ENCODE measurements at places on chromosomes 2 and 18.

DNA sequence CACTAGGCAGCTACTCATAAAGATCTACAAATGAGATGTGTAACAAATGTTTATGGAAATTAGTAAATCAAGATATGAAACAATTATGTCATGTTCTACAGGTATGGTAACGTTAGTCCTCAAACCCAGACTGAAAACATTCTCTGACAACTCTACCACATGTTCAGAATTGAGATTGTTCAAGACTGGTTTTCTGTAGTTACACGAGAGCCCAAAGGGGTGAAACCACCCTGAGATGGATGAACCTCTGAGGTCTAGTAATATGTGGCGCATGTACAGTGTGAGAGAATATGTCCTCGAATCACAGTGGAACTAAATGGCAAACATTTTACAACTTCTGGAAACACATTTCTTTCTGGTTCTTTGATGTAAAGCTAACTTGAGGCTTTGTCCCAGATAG is 614.3 kb downstream of the ZEB2 start:
- no peak for DNase-seq

DNA sequence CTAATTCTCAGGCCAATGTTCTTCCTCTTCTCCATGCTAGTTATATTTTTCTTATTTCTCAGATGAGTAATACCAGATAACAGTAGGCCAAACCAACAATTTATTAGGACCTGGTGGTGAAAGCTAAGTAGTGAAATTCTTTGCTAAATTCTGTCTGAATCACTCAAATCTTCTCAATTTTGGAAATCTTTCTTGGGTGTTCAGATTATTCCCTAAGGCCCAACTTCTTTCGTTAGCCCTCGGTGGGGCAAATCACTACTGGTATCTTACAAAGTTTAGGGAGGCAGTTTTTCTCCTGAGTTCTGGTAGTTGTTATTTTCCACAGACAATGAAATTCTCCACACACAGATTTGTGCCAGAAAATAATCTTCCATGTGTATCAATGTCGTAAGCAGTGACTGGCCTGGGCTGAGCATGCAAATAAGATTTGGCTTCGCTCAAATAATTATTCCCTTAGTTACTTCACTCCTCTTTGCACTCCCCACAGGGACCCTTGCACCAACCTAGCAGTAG is 443.5 kb upstream of the SLC14A2 start:
- DNase-seq = peak; percentile 28

DNA sequence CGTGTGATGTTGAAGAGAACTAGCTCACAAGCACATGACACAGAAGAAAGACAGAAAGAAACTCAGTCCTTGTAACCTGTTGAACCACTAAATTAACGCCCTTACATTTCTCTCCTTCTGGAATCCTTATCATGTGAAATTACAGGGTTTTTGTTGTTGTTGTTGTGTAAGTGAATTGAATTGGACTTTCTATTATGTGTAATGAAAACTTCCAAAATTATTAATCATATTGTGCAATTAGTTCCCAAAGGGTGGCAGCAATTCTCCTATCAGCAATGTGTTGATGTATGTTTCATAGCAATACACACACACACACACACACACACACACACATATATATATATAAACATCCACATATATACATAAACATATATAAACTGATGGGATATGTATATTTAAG is 402.2 kb upstream of the TCF4 start:
- no peak for DNase-seq

DNA sequence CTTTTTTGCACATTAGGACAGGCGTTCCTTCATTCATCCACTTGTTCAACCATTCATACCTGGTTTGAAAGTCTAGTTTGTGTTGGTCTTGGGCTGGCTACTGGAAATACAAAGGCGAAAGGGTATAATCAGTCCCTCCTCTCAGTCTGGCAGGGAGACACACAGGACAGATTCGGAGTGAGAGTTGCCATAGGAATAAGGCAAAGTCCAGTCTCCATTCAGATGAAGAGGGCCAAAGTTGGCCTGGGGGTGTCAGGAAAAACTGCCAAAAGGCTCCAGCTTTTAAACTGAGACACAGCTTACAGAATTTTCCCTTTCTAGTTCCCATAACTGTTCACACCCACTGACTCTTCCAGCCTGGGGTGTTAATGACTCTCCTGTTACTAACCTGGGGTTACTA is 96.3 kb upstream of the AQP4 start:
- no peak for DNase-seq

- no peak for DNase-seq
Measured at GRCh38 chr2:1625281-1626001, 118.9 kb downstream of the PXDN start.

- DNase-seq = no peak
Measured at GRCh38 chr2:28565720-28566295, 69.9 kb downstream of the PLB1 start.

- peak; percentile 37 for DNase-seq
Measured at GRCh38 chr2:239285071-239285931, 115.5 kb downstream of the HDAC4 start.

DNA sequence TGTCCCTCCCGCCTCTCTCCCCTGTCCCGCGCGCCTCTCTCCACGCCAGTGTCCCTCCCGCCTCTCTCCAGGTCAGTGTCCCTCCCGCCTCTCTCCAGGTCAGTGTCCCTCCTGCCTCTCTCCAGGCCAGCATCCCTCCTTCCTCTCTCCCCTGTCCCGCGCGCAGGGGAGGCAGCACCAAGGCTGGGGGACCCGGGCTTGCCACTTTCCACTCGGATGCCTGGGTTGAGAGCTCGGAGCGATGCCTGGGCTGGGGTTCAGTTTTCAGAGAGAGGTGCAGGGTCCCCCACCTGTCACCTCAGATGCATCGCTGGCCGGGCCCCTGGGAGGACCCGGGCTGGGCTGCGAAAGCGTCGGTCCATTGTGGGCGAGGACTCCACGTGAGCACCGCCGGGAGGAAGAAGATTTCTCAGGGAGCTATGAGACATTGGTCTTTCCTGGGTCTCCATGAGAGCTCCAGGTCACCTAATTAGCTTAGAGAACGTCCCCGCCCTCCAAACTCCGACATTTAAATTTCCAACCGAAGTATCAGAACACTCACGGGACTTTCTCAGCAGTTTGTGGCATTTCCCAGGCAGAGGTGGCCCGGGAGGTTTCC is 2.1 kb downstream of the FBLN7 start:
- no peak for DNase-seq

- DNase-seq = no peak
Measured at GRCh38 chr2:69168144-69168813, 155.3 kb downstream of the ANTXR1 start.

DNA sequence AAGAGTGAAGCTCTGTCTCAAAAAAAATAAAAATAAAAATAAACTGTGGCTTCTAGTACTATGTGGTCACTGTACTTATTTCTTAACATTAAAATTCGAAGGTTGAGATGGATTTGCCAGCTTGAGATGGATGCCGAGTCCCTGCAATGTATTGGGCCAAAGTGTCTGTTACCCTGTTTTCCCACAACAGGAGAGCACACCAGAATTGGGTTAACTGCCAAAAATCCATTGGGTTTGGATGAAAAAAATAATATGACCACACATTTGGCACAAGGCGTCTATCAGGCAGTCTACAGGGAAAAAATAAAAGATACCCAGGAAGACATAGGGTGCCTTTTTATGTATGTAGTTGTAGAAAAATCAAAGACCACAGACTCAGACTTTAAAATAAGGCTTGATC is 19.2 kb upstream of the MAPRE3 start:
- no peak for DNase-seq

- DNase-seq = no peak
Measured at GRCh38 chr2:189192766-189193165, 13.2 kb upstream of the COL5A2 start.

DNA sequence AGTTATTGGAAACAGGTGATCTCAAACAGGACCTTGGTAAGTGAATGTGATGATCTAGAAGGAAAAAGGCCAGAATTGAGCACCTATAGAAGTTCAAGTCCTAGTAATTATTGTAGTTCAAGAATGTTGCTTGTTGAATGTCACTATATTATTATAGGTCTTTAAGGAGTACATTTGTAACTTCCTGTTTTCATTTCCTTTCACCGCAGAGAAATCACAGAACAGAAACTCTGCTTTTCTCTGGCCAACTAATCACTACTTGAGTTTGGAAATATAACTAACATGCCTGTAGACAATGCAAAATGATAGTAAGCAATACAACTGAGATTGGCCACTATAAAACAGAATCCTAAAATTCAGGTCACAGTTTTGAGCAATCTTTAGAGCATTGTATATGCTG is 61.8 kb upstream of the EFEMP1 start:
- DNase-seq = no peak

DNA sequence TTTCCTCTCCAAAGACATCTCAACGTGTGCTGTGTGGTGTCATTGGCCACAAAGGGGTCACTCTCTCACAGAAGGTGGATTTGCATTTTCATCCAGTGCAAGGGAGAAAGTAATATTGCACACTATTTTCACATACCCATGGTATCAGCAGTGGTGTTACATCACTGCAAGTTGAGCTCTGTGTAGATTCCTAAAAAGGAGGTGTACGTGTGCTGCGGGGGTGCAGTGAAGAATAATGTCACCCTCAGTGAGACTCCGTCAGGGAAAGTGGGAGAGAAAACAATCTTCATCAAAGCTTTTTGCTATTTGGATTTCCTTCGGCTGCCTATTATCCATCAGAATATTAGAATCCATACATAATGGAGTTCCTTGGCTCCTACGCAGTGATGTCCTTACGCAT is 733.8 kb upstream of the FANCL start:
- no peak for DNase-seq

DNA sequence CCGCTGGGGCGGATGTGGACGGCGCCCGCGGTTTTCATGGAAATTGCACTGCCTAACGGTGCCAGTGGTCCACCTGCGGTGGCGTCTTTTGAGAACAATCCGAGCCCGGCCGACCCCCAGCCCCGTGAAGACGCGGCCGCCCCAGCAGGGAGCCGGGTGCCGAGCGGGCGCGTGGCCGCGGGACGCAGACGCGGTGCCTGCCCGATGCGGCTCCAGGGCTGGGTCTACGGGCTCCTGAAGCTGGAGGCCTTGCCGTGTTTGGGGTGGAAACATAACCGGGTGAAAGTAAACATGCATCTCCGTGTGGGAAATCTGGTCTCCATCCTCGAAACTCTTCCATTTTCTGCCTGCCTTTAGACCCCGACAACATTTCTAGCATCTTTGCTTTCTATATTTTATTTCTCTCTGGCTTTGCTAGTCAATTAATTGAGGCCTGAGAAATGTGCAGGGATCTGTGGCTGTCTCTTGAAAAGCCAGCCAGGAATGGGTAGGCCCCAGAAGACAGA is 572 bp downstream of the INPP4A start:
- peak; percentile 55 for DNase-seq

DNA sequence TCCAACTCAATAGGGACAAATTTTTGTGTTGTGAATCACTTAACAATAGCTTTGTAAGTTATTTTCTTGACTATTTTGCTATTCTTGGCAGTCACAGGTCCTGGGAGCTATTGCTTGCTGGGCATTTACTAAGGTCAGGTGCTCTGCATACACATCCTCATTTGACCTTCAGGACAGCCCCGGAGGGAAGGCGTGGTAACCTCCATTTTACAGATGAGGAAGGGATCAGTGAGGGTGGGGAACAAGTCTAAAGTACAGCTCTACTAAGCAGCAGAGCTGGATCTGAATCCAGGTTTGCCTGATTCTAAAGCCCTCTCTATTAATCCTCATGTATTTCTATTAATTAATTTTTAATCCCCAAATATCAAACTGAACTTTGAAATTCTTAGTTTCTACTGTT is 58.8 kb downstream of the PTPN2 start:
- no peak for DNase-seq

- no peak for DNase-seq
Measured at GRCh38 chr2:81436256-81436655, 1131.7 kb upstream of the LRRTM1 start.

GRCh38 chr18:13513021-13513420 is 213.3 kb downstream of the FAM210A start:
- no peak for DNase-seq

DNA sequence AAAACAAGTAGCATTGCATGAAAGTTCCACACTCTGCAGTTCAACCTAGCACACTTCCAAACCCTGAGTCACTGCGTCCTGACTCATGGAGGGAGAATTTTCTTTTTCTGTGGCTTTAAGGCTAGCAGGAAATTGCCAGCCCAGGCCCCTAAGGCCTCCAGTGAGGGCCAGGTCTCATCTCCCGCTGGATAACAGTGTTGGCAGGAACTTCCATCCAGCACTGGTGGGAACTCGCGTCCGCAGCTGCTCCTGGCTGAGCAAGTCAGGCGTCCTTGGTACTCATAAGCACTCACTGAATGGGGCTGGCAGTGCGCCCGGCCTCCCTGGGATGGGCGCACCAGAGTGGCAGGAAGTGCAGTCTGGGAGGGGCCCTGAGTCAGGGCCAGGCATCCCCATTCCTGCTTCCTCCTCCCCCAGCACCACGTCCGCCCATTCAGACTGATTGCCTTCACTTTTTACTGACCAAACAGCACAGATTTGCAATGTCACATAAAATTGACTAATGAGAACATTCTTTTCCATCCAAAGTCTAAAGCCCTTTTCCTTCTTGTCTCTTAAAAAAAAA is 14.3 kb downstream of the MALL start:
- DNase-seq = peak; percentile 99

DNA sequence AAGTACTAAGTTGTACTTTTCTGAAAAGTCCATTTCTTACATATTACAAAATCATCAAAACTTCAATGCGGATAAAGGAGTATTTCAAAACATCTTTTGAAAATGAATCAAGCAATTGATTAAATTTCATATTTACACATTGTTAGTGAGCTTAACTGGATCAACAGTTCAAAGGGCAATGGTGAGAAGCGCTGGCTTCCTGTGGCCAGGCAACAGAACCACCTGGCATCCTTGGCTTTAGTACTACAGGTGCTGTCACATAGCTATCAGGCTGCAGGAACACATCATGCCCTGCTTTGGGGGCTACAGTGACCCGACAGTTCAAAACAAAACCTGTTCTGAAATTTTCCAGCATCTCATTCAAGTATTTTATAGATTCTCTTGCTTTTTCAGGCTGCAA is 59.2 kb downstream of the SMAD2 start:
- DNase-seq = no peak

- DNase-seq = no peak
Measured at GRCh38 chr2:174158003-174158402, 90.3 kb downstream of the OLA1 start.

- DNase-seq = no peak
Measured at GRCh38 chr2:219661197-219661954, 33.9 kb downstream of the SLC4A3 start.

DNA sequence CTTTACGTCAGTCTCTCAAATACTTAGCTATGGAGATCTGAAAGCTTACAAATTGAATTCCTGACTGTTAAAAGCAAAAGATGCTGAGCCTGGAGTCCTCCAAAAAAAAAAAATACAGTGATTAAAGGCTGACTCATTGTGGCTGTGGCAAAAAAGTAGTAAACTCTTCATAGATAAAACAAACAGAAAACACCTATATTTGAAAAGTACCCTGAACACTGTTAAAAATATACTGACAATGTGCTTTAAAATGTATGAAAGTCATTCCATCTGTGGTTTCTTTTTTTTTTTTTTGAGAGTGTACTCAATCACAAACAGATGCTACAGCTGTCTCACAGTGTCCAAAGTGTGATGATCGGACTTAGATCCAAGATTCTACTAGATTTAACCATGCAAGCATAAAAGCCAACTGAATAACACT is 267.6 kb upstream of the CYP26B1 start:
- no peak for DNase-seq
